ENCODE measurements at places on chromosomes 4 and X. TPM values are rescaled to one million over a fixed set of nuclear protein-coding genes. Genes with fewer than 3 reads are reported as not detected.

Gene LAMP2
- 366 TPM for total RNA-seq

Gene SSX4
- not detected for total RNA-seq

Gene SMR3B
- not detected for total RNA-seq

Gene ZNF185
- 0.33 TPM for total RNA-seq

Data from melanocyte of skin (primary cell).